Karpas-422 (cell line): ENCODE measurements at places on chromosomes 1 and 21. TPM values are rescaled to one million over a fixed set of nuclear protein-coding genes. Genes with fewer than 3 reads are reported as not detected.

Gene TEX38
- total RNA-seq, result 0.37 TPM in 1 of 2 replicates, not detected in the other

GRCh38 chr1:31760471-31761470 is 3.4 kb downstream of the ADGRB2 start:
- DNase-seq, result peak; percentile 83

Gene NT5C1A
- 0.52 and 0.61 TPM in 2 replicates for total RNA-seq

DNA sequence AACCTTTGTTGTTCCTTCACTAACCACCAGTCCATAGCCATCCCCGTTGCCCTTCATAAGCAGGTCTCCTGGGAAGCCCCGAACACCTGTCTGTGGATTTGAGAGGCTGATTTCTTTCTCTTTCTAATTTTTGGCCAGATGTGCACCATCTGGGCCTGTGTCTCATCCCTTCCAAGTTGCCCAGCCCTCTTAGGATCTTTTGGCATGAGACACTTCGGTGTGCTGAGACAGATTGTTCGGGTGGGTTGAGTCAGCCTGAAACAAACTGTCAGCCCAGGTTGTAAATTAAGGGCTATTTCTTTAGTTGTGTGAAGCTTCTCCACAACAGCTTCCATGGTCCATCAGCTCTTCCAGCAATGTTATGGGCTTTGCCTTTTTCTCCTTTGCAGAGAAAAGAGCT is 1.4 kb upstream of the DNAJC11 start:
- no peak for DNase-seq

DNA sequence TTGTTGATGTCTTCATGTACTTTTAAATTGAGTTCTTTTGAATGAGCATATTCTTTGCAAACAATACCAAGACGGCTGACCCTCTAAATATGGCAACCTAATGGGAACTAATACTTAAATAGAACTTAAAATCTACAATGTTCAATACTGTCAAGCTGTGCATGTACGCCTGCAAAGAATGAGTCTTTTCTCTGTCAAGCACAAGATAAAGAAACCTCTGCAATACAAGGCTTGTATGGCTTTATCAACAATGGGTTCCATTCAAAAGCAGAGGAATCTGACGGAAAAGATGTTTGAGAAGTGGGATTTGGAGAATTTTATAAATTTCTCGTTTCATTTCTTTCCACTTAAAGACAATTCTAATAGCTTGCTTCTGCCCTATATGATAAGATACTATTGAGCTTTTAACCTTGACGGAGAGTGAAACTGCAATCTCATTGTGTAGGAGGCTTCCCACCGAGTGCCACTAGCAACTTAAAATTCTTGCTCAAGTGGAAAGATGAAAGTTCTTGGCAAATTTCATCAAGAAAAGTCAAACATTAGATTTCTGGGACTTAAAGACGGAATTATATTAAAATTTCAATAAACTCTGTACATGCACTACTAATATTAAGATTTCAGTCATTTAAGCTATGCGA is 119.8 kb downstream of the RGS21 start:
- no peak for DNase-seq

- DNase-seq, result no peak
Measured at GRCh38 chr1:32055416-32055815, 17.3 kb upstream of the TMEM39B start.

Gene ACKR1
- not detected in 2 replicates for total RNA-seq

Gene FAM43B
- not detected in 2 replicates for total RNA-seq

- no peak for DNase-seq
Measured at GRCh38 chr1:64906447-64906846, 59.9 kb downstream of the JAK1 start.

- peak; percentile 75 for DNase-seq
Measured at GRCh38 chr21:34073749-34074282, 438 bp downstream of the MRPS6 start.

Gene MCOLN2
- total RNA-seq, result 52.4 and 56.1 TPM in 2 replicates

DNA sequence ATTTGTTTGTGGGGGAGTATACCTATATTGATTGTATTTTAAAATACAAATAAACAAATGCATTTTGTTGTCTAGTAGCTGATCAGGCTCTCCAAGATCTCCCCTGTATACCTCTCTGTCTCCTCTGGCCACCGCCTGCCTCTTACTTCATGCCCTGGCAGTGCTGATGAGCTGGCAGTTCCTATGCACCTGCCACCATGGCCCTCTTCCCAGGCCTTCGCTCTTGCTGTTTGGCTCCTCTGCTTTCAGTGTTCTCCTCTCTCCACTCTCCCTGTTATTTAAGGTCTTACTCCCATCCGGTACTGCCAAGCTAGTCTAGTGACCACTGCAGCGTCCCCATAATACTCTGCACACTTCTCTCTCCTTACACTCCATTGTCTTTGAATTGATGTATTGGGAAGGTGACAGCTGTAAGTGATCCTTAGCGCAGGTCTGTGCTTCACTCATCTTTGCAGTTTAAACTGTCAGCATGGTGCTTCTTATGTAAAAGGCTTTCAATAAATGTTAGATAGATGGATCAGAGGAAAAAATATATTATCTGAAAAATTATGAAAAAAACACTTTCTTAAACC is 88.1 kb upstream of the ATP1A1 start:
- no peak for DNase-seq

Gene ANKRD45
- total RNA-seq, result not detected in 2 replicates

DNA sequence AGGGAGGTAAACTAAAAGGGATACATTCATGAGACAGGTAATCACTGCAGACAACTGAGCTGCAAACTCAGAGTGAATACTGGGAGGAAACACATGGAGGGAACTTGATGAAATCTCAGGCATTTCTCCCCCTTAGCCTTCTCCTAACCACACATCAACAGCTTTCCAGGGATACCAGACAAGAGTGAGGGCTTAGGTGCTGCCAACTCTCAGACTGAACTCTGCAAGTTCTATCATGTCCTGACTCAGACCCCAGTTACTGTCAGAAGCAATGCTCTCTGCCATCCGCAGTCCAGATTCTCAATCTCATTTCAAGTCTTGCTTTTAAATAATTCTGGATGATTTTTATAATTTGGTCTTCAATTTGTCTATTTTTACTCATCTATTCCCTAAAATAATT is 267.3 kb downstream of the LTN1 start:
- no peak for DNase-seq

Gene FMN2
- not detected in 2 replicates for total RNA-seq

Gene SLAMF9
- not detected in 2 replicates for total RNA-seq

Gene FALEC
- total RNA-seq, result 0.54 TPM in 1 of 2 replicates, not detected in the other

Gene C1orf210
- total RNA-seq, result not detected in 2 replicates

Gene SELL
- total RNA-seq, result not detected in 2 replicates

- no peak for DNase-seq
Measured at GRCh38 chr1:212367474-212368072, 47.1 kb downstream of the PACC1 start.

Gene MROH9
- not detected in 2 replicates for total RNA-seq

- no peak for DNase-seq
Measured at GRCh38 chr1:970242-970972, 4.1 kb downstream of the PLEKHN1 start.

DNA sequence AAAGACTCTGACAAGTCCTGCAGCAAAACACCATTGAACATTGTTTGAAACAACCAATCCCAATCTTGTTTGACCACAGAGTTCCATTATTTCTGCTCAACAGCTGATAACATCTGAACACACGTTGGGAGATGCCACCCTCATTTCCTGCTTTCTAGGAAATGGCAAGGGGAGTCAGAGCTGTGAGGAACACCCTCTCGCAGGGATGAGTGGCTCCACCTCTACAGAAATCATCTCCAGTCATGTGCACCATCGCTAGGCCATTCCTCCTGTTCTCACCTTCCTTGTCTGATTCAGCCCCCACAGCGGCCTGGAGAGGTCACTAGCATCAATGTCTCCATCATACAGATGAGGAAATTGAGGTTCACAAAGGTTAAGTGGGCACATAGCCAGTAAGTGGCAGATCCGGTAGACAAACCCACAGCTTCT is 22.4 kb upstream of the RUNX3 start:
- DNase-seq, result peak; percentile 55

DNA sequence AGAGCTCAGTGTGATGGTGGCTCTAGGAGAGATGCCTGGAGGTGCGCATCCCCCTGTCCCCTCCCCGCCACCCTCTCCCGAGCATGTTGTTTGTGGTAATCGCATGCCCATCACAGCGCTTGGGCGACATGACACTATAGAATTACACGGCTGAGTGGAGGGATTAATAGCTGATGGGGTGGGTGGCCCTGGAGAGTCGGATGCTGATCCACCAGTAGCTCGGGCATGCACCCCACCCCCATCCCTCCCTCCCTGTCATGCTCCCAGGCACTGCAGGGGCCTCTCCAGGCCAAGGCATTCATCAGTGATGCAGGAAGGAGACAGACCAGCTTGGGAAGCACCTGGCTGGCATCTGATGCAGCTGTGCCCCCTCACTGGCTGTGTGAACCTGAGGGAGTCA is 159.0 kb upstream of the IGSF21 start:
- no peak for DNase-seq

Gene MFSD2A
- 11.6 and 20.8 TPM in 2 replicates for total RNA-seq

Gene SCNM1
- total RNA-seq, result 78.9 and 84.1 TPM in 2 replicates

GRCh38 chr21:41318218-41318617 is 1.6 kb downstream of the FAM3B start:
- no peak for DNase-seq

Gene C8B
- total RNA-seq, result not detected in 2 replicates

DNA sequence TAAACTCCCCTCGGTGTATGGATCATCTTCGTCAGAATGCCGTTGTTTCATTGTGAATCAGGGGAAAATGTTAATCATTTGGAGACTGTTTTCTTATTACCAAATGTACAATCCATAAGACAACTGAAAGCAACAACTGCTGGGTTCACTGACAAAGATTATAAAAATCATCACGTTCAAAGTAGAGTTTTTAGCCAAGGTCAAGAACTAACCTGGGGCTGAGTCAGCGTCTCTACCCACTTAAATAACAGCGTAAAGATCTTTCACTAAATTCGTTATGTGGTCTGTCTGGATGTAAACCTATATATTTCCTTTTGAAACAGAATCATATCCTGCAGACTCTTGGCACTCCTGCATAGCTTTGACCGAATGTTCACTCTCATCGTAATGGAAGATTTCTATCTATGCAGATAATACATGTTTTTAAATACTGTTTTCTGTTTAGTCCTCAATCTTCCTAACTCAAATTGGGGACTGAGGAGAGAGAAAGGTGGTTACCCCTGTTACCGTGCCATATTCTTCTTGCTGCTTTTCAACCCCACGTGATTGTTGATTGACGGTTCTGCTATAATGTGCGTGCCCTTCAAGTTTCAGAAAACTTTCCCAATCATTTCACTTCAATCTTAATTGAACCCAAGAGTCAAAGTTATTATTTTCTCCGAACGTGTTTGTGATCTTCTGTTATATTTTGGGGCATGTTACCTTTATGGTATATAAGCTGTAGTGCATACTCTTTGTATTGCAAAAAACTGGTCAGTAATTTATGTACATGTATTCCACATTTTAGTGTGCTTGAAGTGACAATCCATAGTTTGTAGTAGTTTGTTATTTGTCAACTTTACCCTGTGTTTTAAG is 15.6 kb upstream of the NCMAP start:
- no peak for DNase-seq

GRCh38 chr21:29371464-29371863 is 72.7 kb downstream of the BACH1 start:
- no peak for DNase-seq

DNA sequence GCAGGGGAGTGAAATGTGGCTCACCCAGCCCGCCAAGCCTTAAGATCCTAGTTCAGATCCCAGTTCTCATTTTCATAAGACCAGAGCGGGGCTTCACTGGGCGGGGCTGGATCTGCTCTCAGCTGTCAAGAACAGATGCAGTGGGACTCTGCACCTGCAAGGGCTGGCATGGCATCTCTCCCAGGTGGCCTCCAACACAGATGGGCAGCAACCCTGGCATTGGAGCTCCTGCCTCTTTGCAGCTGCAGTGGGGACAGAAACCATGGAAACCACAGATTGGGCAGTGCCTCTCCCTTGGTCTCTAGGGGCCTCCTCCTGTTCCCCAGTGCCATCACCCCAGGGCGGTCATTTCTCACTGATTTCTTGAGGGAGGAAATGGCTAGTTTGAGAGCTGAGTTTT is 267.7 kb downstream of the PRDM2 start:
- DNase-seq, result no peak

Gene FMO1
- not detected in 2 replicates for total RNA-seq

GRCh38 chr21:34192646-34193285 is 119.4 kb downstream of the MRPS6 start:
- no peak for DNase-seq

DNA sequence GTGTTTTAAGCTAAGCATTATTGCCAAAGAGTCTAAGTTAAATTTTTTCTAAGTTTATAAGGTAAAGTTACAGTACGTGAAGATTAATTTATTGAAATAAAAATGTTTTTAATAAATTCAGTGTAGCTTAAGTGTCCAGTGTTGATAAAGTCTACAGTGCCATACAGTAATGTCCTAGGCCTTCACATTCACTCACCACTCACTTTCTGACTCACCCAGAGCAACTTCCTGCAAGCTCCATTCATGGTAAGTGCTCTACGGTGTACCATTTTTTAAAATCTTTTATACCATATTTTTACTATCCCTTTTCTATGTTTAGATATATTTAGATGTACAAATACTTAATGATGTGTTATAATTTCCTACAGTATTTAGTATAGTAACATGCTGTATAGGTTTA is 173.2 kb downstream of the CACNA1E start:
- DNase-seq, result no peak

DNA sequence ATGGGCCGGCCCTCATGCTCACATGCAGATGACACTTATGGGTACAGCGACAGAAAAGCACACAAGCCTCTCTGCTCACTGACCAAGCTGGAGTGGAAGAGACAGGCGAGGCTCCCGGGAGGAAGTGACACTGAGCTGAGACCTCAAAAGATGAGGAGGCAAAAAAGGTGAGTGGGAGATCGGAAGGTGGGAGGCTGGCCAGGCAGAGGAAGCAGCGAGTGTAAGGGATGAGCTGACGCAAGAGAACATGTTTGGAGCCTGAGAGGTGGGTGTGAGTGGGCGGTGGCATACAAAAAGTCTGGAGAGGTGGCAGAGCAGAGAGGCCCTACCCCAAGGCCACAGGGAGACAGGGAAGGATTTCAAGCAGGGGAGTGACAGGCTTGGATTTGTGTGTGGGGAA is 18.2 kb upstream of the CDCP2 start:
- no peak for DNase-seq

- no peak for DNase-seq
Measured at GRCh38 chr1:204080163-204080903, 7.4 kb downstream of the SOX13 start.

DNA sequence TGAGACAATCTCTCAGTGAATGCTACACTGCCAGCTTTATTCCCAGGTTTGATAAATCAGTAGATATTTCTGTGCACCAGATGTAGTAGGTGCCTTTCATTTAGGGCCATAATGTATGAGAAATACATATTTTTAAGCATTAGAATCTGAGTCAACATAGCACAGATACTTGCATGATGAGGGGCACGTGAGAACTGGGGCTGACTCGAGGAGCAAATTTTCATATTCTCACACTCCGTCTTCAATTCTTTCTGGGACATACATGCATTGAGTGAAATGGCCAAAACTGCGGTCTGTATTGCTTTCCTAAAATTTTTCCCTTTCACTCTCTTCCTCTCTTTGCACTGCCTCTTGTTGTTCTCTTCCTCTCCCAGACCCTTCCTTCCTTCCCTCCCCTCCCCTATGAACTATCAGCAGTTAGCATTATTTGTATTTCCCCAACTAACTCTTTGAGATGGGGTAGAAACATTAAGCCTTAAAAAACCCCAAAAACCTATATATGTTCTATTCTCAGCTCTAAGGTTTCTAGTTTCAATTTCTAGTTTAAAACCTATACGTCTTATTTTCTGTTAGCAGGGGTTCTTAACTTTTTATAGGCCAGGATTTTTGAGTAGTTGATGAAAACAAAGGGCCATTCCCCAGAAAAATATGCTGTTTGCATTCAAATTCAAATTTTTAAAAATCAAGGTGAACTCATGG is 289.1 kb downstream of the PTBP2 start:
- DNase-seq, result no peak

- DNase-seq, result peak; percentile 67
Measured at GRCh38 chr1:219876798-219877209, 51.6 kb downstream of the SLC30A10 start.

Gene TRAPPC3
- total RNA-seq, result 46.7 and 81.0 TPM in 2 replicates
